ENCODE measurements at places on chromosomes 2 and 18.

- peak; percentile 62 for ATAC-seq
These were observed 11.3 kb upstream of the EXOC6B start for GRCh38 chr2:72837171-72837570.

DNA sequence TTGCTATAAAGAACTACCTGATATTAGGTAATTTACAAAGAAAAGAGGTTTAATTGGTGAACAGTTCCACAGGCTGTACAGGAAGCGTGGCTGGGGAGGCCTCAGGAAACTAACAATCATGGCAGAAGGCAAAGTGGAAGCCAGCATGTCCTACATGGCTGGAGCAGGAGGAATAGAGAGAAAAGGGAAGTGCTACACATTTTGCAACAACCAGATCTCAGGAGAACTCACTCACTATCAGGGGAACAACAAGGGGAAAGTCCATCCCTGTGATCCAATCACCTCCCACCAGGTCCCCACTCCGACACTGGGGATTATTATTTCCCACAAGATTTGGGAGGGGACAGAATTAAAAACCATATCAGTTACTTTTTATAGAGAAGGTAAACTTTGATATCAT, 273.5 kb upstream of the MMADHC start:
- ATAC-seq: no peak

- ATAC-seq: no peak
These were observed 6.4 kb upstream of the RBM44 start for GRCh38 chr2:237791977-237792727.

DNA sequence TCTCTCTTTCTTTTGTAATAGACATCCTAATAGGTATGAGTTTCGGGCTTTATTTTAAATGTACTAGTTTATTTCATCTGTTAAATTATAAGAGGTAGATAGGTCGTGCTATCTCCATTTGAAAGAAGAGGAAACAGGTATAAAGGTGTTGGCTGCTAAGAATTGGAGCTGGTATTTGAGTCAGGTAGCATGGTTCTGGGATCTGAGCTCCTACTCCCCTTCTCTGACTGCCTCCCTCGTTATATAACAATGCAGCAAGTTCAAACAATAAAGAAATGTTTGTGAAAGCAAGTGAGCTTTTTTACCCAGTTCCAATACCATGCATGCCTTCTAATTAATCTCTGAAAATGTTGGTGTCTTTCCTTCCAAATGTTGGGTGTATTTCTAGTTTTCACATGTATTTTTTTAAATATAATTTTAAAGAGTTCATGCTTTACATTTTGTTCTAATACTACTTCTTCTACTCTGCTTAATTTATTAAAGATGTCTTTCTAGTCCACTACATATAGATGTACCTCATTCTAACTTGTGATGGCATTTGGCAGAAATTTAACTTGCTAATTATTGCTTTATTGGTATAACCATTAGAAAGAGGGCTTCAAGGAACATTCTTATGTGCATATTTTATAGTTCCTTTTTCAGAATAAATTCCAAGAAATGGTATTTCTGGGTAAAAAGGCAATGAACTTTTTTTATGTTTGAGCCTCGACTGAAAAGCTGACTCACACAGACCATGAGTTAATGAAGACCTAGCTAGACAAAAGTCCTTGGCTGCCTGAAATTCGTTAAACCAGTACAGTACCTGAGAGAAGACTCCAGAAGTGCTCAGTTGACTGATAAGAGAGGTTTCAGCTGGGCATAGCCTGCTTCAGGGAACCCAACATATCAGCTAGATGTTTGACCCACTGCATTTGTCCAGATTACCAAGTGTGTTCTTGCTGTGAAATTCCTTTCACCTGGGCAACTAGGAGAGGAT, 133.5 kb downstream of the CERS6 start:
- ATAC-seq: no peak

GRCh38 chr18:2956056-2956455, 56.9 kb downstream of the LPIN2 start:
- ATAC-seq: no peak

DNA sequence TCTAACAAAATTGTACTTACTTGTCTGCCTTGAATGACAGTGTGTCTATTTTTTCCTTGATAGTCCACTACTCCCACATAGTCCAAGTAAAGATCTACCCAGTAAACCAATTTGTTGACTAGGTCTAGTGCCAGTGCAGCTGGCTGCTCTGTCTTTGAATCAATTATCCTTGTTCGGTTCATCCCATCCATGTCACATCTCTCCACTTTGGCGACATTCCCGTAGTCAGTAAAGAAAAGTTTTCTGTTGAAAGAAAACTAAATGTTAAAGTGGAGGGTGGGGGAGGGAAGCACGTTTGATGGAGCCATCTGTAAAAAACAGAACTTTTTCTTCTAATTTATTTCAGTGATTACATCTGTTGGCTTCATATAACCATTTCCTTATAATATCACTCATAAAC, 1068.8 kb downstream of the LRP1B start:
- ATAC-seq: no peak

DNA sequence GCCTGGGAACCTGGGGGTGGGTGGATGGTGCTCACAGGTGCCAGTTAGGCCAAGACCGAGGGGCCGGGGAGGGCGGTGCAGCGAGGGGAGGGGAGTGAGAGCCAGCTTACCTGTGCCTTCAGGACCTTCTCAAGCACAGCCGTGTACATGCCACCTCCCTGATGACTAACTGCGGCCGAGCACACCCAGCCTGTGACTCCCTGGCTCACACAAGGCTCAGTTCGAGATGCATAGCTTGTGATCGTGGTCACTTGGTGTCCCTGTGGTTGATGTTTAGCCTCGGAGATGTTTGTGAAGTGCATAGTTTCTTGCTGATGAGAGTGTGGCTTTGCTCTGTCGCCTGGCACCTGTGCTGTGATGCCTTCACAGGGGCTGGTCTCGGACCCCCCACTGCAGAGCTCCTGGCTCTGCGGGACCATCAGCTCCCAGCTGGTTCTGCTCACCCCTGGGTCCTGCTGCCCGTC, 84.5 kb upstream of the ODC1 start:
- ATAC-seq: no peak

DNA sequence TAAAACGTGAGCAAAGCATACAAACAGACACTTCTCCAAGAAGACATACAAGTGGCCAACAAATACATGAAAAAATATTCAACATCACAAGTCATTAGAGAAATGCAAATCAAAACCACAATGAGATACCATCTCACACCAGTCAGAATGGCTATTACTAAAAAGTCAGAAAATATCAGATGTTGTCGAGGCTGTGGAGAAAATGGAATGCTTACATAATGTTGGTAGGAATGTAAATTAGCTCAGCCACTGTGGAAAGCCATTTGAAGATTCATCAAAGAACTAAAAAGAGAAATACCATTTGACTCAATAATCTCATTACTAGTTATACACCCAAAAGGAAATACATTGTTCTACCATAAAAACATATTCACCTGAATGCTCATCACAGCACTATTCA, 825.7 kb downstream of the SUCLG1 start:
- no peak for ATAC-seq

GRCh38 chr18:72542342-72542741, 1.8 kb downstream of the CBLN2 start:
- no peak for ATAC-seq

Data from motor neuron (in vitro differentiated cells).